ENCODE measurements at places on chromosomes 6 and 20.

- no peak for DNase-seq
These were observed 162.2 kb downstream of the LY86 start for GRCh38 chr6:6750594-6751265.

DNA sequence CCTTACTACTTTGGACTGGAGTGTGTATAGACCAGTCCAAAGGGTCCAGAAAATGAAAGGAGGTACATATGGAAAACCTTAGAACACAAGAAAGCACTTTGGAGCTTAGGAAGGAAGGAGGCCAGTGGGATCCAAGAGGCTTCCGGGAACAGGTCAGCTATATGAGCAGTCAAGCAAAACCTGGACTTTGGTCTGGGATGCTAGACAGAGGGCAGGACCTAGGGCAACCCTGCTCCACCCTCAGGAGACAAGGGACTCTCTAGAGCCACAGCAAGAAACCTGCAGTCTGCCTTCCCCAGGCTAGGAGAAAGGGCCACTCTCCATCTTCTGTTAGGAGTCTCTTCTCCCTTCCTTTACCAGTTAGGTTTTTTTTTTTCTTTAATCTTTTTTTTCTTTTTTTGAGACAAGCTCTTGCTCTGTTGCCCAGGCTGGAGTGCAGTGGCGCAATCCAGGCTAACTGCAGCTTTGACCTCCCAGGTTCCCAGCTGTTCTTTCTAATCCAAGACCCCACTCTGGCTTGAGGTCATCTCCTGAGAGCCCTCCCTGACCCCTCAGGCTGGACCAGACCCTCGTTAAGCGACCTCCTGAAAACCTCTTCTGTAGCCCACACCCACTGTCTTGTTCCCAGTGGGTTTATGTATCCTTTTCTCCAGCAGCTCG lies 4.6 kb downstream of the KCNK5 start:
- DNase-seq: no peak

DNA sequence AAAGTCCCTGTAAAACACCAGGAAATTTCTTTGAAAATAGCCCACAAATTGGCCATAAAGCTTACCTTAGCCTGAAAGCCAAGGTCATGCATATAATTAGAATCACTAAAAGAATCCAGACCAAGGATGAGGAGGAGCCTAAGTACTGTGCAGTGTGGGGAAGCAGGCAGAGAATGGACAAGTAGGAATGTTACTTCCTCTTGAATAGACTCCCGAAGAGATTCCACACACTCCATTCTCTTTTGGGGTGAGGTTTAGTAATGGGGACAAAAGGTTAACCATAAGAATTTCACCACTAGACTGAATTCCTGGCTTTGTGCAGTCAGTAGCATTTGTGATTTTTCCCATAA lies 27.5 kb upstream of the MARCKS start:
- no peak for DNase-seq

DNA sequence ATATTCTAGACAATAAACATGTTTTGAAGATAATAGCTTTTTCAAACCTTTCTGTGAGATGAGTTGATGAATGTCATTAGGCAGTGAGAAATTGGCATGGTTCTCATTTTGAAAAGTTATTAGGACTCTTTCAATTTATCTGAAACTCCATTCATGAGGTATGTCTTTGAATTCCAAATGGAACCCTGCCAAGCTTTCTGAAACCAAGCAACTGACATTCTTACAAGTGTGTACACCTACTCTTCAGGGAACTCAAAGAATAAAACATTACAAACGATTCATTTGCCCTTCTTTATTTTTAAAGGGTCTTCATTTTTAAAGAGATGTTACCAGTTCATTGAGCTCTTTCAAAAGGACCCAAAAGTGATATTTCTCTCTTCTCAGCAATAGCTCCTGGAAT lies 2.1 kb upstream of the TRDN start:
- no peak for DNase-seq

DNA sequence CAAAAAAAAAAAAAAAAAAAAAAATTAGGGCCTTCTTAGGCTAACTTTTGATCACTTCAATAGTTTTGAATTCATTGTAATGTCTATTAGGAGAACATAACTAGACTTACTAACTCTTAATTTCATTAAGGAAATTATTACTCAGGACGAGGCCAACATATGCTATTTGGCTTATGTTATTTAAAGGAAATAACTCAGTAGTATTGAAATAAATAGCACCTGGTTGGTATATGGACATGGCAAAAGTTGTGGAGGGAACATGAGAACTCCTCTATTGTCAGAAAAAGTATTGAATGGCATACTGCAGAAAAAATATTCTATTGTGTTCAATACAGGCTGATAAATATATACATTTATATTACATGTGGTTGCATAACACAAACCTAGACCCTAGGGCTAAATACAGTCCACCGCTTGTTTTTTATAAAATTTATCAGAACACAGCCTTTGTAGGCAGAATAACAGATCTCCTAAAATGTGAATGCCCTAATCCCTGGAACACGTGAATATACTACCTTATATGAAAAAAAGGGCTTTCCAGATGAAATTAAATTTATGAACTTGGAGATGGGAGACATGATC lies 18.0 kb downstream of the CYP24A1 start:
- no peak for DNase-seq

- DNase-seq: no peak
These were observed 262.0 kb downstream of the CD83 start for GRCh38 chr6:14379568-14379967.

- no peak for DNase-seq
These were observed at the start of gene PPP1R14C for GRCh38 chr6:150142670-150143515. Gene PPP1R14C, plus strand, starts transcription at chr6:150143044. Its CDS starts 149 bp downstream, at chr6:150143193.

- DNase-seq: peak; percentile 30
These were observed 1.3 kb downstream of the VEGFA start for GRCh38 chr6:43771210-43771857.

DNA sequence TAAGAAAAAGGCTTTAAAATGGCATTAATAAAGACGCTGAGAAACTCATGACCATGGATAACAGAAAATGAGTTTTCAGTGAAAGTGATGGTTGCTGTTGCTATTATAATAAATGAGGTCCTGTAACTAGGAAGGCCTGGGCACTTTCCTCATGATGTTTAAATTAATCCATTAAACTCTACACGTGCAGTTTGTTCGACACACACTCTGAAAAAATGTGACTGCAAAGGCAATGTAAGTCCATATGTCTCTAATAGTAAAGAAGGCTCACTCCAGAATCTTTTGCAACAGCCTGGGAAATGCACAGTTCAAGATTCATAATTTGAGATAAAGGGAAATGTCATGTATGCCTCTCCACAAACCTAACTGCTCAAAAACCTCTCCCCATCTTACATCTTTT lies 153.4 kb downstream of the COL12A1 start:
- DNase-seq: no peak

GRCh38 chr6:6885521-6886170 lies 222.1 kb upstream of the RREB1 start:
- no peak for DNase-seq
